ENCODE measurements at places on chromosomes 12 and 14.

GRCh38 chr12:85794531-85794930, 41.7 kb downstream of the RASSF9 start:
- DNase-seq: no peak

- DNase-seq: no peak
Measured at GRCh38 chr14:30520536-30520935, 38.4 kb upstream of the G2E3 start.

DNA sequence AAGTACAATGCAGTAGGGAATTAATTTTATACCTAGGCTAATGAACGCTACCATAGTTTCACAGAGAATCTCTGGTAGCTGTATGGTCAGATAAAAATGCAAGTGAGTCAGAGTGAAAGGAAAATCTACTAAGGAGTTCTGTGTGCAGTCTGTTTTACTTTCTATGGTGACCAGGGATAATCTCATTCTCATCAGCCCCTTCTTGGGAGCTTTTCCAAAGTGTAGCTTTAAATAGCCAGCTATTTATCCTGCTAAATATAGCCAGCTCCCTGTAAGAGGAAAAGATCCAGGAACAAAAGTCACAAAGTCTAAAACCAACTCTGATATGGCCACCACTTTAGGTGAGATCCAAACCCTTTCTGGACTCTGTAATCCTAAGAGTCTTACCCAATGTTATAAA, 75.5 kb downstream of the TMEM116 start:
- no peak for DNase-seq

- DNase-seq: no peak
Measured at GRCh38 chr12:80509781-80510556, 65.9 kb downstream of the PTPRQ start.

DNA sequence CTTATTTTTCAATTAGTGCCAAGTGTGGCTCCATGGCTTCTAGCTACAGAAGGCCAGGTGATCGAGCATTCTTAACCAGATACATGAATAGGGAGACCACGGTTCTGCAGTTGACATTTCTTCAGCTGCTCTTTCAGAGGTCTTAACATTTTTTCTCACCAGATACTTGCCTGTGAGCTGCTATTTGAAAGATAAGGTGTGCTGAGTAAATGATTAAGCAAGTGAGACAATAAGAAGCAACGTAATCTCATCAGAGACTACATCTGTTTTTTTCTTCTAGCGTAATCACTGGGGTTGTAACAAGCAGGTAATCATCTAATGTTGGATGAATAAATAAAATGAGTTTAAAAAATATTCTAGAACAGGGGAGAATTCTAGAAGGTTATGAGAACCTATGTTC, 912.9 kb downstream of the DIO2 start:
- no peak for DNase-seq

DNA sequence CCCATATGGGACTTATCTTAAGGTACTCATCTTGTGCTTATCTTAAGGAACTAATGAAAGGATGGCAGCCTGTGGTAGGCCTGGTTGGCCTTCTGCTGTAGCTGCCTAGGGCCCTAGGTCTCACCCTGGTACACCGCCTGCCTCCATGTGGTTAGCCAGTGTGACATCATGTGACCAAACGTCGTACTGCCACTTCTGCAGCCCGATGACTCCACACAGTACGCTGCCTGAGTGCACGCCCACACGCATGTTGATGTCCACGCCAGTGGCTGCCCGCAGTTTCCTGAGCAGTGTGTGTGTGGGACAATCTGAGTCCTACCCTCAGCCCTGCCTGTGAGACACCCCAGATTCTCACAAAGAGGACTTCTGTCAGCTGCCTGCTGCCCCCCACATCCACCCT, 5.1 kb downstream of the ADCY4 start:
- no peak for DNase-seq

- DNase-seq: no peak
Measured at GRCh38 chr12:66627270-66627987, 51.4 kb downstream of the GRIP1 start.

DNA sequence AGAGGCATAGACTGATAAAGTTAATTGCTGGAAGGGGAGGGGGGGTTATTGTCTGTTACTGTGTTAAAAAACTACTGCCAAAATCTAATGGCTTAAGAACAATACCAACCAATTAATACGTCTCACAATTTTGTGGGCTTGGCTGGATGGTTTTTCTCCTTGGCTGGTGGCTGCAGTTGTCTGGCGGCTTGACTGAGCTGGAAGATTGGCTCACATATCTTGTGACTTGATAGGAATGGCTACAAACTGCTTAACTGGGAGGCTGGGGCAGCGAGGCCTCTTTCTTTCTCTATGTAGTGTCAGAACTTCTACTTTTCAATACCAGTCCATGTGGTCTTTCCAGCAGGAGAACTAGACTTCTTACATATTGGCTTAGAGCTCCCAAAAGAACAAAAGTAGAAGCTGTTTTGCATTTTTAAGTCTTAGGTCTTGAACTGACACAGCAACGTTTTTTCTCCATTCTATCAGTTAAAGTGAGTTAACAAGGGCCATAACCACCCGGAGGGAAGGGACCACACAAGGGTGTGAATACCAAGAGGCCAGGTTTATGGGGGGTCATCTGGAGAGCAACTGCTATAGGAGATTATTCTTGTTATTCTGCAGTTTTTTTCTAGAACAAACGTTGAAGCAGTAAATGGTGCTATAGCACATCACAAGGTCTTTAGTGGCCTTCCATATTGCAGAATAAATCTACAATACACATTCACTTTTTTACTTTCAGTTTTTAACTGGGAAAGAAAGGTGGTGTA, 46.9 kb downstream of the ZDHHC17 start:
- DNase-seq: no peak

DNA sequence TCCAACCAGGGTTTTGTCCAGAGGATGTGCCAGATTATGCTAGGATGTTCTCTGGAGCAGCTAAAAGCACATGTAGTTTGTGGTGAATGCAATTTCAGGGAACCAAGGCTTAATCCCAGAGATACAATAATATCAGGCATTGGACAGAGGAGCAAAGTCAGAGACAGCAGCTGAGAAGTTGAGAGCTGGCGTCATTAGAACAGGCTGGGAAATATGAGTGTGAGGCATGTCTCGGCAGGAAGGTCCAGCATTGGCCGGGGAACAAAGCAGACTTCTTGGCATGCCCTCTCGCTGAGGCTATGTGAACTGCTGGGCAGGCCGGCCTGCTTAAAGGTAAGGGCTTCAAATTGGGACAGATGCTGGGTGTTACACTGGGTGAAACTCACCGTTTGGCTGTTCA, 125.4 kb downstream of the CAND1 start:
- no peak for DNase-seq

GRCh38 chr12:74401966-74402365, 135.7 kb upstream of the ATXN7L3B start:
- DNase-seq: peak; percentile 35

DNA sequence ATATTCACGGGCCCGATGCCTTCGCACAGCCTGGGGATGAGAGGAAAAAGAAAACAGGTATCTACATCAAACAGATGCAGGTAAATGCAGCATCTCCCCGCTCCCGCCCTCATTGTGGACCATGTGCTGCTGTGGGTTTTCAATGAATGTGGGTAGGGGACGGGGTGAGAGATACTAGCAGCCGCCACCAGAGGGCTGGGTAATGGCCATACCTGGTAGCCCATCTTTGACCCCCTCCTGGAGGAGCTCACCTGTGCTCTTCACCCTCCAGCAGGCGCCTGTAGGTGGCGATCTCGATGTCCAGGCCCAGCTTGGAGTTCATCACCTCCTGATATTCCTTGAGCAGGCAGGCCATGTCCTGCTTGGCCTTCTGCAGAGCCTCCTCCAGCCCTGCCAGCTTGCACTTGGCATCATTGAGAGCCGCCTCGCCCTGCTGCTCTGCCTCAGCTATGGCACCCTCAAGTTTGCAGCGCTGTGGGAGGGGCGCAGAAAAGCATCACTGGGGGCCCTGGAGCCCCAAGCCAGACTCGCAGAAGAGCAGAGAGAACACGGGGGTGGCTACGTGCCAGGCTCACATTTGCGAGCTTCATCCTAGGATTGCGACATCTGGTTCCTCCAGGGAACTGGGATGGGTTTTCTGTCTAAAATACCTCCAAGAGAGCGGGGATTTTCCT, 10.2 kb downstream of the KRT82 start:
- no peak for DNase-seq

GRCh38 chr12:94488463-94488862, 28.8 kb upstream of the CEP83 start:
- no peak for DNase-seq

GRCh38 chr12:12083688-12084087, 12.9 kb downstream of the BCL2L14 start:
- no peak for DNase-seq

- DNase-seq: no peak
Measured at GRCh38 chr14:54822685-54823084, 79.9 kb downstream of the GCH1 start.

DNA sequence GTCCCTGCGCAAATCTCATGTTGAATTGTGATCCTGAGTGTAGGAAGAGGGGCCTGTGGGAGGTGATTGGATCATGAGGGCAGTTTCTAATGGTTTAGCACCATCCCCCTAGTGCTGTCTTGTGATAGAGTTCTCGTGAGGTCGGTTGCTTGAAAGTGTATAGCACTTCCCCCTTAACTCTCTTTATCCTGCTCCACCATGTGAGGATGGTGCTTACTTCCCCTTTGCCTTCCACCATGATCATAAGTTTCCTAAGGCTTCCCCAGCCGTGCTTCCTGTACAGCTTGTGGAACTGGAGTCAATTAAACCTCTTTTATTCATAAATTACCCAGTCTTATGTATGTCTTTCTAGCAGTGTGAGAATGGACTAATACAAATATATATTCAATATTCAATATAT, 303.7 kb upstream of the SEL1L start:
- no peak for DNase-seq

- no peak for DNase-seq
Measured at GRCh38 chr14:54893151-54893760, 9.4 kb downstream of the GCH1 start.

- DNase-seq: no peak
Measured at GRCh38 chr12:51011955-51012354, 14.2 kb downstream of the SLC11A2 start.

GRCh38 chr12:998020-998874, 7.2 kb downstream of the ERC1 start:
- DNase-seq: no peak

DNA sequence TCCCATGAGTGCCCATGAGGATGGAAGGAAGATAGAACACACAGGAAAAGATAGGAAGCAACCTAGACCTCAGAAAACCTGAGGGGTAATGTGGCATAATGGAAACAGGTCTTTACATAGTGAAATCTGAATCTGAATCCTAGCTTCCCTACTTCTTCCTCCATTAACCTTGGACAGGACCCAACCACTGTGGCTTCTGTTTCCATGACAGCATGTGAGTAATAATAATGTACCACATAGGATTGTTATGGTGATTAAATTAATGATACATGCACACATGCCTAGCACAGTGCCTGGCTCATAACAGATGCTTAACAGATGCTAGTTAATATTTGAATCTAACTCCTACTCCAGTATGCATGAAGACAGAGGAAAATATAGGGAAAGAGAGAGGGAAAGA, 11.2 kb downstream of the TTC9 start:
- DNase-seq: no peak

- DNase-seq: no peak
Measured at GRCh38 chr14:106417224-106418049, 891.1 kb downstream of the TMEM121 start.

DNA sequence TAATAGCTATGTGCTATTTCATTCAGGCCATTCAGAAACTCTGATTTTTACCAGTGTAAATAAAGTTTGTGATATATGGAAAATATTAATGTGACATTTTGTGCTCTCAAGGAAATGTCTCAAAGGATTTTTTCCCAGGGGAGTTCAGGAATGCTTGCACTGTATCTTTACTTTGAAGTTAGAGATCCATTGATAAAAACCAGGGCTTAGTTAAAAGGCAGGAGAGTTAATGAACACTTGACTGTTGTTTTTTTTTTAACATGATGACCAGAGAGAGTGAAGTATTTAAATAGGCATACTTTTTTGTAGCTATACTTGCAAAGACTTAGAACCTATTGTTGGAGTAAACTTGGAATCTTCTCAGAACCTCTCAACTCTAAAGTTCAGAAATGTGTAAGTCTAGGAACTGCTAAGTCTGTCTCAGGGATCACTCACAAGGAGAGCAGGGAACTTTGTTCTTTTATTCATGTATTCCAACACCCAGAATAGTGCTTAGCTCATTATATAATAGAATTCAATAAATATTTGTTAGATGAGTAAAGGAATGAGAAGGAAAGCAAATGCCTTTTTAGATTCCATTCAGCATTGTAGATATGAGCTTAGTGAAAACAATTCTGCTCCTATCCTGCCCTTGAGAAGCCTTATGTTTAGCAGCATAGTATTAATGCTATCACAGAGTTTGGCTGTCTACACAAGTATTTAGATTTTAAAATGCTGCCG, 117.5 kb downstream of the DAAM1 start:
- DNase-seq: no peak

DNA sequence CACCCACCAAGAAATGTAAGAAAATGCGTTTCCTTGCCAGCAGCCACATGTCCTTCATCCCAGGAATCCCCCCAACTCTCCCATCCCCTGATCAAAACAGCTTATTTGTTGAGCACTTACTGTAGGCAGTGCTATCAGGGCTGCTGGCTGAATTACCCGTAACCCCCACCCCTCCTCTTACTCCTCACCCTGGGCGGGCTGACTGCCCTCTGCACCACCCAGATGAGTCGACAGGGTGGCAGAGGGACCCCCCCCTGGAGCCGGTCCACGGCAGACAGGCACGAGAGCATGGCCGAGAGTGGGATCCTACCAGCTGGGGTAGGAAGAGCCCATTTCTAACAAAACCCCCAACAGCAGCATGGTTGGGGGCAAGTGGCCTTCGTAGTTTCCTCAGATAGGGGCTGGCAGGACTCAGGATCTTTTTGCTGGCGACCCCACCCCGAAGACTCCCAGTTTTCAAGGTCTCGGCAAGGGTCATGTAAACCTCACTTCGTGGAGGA, 1.1 kb upstream of the RHOF start:
- DNase-seq: no peak

DNA sequence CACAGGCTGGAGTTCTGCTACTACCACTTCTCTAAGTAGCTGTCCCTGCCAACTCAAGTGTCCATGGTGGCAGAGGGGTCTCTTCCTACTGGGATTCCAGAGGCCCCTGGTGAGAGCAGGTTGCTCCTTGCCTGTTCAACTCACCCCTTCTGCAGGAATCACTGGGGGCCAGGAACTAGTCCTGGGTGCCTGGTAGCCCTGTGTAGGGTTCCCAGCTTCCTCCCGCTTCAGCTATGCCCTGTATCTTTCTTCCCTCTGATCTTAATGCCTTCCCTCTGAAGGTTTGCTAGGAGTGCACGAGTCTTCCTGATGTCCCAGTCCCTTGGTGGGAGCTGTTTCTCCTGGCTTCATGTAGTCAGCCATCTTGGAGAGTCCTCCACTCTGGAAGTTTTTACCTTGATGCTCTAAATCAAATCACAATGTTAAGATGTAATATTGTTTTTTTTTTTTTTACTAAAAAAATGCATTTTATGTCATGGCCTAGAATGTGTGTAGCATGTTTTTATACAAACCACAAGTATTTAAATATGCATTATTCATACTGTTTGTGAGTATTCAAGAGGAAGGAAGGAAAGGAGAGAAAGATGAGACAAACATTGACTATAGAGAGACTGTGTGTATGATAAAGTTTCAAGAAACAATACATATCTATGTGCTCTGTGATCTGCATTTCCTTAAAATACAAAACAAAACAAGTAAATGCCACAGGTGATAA, 54.7 kb downstream of the FRS2 start:
- DNase-seq: no peak
